ENCODE measurements at places on chromosomes 12 and 14. TPM values are rescaled to one million over a fixed set of nuclear protein-coding genes. Genes with fewer than 3 reads are reported as not detected.

The OTUB2 gene
- 1.5 TPM for total RNA-seq

The CELA1 gene
- not detected for total RNA-seq

The GSG1 gene
- 1.2 TPM for total RNA-seq

The GNB3 gene
- 1.7 TPM for total RNA-seq

The SMARCC2 gene
- 38.8 TPM for total RNA-seq

The SMIM41 gene
- 0.15 TPM for total RNA-seq

The CIT gene
- 6.3 TPM for total RNA-seq

The MAP3K12 gene
- 16.1 TPM for total RNA-seq

The DLK1 gene
- not detected for total RNA-seq

The CPNE6 gene
- total RNA-seq = not detected

The FAM161B gene
- total RNA-seq = 2.8 TPM

The GPR65 gene
- 0.15 TPM for total RNA-seq

The CD69 gene
- not detected for total RNA-seq

The AKAP3 gene
- 0.38 TPM for total RNA-seq
